ENCODE measurements at places on chromosomes 7 and 10.

DNA sequence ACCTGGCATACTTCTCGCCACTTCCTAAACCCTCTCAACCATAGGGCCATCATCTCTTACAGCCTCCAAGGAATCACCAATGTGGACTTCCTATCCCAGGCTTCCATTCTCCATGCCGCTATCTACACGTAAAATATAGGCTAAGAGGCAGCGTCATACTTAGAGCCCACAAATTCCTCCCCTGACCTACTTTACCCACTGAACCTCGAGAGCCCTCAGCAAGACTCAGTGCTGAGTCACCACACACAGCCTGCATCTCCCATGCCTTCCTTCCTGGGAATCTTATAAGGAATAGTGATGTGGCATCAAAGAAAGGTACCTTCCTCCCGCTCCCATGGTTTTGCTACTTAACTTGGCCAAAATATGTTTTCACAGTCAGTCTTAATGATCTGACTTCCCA is 435.6 kb upstream of the NFE2L3 start:
- no peak for DNase-seq

DNA sequence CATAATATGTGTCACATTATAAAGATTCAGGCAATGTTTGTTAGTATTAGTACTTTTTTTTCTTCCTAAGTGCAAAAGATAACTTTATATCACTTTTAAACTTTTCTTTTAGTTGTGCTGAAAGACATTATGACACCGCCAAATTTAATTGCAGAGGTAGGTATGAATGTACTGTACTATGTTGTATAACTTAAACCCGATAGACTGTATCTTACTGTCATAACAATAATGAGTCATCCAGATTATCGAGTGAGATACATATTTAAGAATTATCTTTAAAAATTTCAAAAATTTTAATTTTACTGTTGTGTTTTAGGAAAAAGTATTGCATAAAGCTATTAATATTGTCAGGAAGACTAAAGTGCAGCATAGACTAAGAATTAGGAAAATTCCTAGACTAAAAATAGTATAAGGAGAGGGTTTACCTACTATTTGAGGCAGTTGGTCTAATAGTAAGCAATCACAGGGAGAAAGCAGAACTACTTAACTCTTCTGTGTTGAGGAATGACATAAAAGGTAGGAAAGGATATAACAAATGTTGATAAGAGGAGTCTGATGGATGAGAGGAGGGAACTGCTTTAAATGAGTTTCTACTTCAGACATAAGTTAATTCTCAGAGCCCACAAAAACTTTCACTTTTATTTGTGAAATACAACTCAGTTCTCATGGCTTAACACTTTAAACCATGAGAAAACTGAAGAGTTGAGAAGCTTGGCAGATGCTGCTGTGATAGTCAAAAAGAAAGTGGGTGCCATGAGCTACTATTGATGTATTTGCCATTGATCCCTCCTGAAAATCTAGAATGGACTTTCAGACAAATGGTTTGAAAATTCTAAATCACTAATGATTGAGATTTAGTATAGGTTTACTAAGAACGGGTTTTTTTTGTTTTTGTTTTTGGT is 67.8 kb downstream of the PTEN start:
- DNase-seq: no peak

DNA sequence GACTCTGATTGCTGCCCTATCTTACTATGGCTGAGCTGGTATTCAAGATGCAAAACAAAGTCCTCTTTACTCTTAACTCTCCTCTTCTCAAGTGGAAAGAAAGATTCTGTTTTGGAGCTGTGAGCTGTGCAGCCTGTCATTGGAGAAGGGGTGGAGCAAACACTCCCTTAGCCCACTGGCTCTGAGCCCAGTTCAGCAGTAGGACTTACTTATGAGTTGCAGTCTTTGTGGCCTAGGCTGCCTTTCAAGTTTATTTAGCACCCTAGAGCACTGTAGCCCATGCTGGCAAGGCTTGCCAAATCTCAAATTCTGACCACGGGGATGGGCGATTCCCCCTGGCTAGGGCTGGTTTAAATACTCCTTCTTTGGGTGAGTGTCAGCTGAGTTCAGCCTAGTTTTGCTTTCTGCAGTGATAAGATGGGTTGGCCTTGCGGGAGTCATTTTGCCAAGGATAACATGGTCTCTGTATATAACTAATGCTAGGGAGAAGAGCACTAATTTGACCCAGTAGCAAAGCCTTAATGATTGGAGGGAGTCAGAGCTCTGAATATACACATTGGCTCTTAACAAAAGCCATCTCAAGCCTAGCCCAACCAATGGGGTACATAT is 110.2 kb downstream of the MYO3A start:
- no peak for DNase-seq

- peak; percentile 32 for DNase-seq
These were observed 13.2 kb upstream of the ABCB5 start for GRCh38 chr7:20602306-20602705.

DNA sequence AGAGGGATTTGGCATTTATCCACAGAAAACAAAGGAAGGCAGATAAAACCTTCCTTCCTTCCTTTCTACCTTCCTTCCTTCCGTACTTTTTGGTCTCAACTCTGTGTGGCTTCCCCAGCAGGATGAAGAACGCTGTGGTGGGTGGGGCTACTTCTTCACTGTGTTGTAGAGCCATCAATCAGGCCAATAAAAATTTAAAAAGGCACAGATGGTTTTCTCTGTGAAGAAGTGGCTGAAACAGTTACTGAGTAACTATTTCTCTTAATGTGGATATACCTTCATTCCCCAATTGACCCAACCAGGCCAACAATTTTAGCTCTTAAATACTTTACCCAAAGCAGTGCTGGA is 75.8 kb downstream of the ZNF92 start:
- no peak for DNase-seq

GRCh38 chr7:130353196-130353595 is 8.6 kb downstream of the CPA5 start:
- no peak for DNase-seq

GRCh38 chr7:36810489-36810888 is 86.2 kb upstream of the AOAH start:
- DNase-seq: no peak

GRCh38 chr7:120733143-120733542 is 124.8 kb downstream of the TSPAN12 start:
- peak; percentile 27 for DNase-seq

DNA sequence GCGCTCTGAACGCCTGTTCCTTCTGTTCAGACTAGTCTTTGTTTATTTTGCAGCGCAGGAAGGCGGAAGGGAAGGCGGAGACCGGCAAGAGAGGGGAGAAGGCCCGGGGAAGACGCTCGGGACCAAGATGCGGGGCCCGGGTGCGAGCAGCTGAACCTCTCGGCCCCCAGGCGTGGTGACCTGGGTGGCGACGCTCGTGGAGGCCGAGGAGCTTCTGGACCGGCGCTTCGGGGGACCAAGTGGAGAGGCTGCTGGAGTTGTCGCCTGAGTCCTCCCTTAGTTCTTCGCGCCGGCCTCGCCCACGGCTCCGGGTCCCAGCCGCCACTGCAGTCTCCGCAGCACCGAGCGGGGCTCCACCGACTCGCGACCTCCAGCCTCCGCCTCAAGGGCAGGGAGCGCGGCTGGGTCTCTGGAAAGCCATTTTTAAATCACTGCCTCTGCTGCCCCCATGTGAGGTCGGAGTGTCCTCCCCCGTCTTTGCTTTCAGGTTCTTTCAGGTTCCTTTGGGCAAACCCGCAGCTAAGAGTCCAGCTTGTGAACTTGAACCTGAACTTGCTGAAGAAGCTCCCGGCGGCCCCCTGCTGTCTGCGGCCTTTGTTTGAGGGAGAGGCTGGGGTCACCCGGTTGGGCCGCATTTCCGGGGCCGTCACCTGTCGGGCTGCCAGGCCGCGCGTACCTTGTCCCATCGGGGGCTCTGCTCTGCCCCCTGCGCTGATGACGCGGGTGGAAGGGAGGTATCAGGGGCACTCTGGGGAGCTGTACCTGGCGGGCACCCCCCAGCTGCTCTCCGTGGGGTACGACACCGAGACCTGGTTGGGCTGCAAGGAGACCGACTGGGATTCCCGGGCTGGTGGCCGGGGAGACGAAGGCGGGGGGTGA is 136.0 kb downstream of the KIF20B start:
- peak; percentile 13 for DNase-seq

GRCh38 chr7:74129887-74130286 is 44.3 kb upstream of the EIF4H start:
- DNase-seq: no peak

- no peak for DNase-seq
These were observed 263.0 kb upstream of the NEBL start for GRCh38 chr10:21160116-21160515.

GRCh38 chr10:33818343-33818742 is 483.9 kb upstream of the NRP1 start:
- no peak for DNase-seq

DNA sequence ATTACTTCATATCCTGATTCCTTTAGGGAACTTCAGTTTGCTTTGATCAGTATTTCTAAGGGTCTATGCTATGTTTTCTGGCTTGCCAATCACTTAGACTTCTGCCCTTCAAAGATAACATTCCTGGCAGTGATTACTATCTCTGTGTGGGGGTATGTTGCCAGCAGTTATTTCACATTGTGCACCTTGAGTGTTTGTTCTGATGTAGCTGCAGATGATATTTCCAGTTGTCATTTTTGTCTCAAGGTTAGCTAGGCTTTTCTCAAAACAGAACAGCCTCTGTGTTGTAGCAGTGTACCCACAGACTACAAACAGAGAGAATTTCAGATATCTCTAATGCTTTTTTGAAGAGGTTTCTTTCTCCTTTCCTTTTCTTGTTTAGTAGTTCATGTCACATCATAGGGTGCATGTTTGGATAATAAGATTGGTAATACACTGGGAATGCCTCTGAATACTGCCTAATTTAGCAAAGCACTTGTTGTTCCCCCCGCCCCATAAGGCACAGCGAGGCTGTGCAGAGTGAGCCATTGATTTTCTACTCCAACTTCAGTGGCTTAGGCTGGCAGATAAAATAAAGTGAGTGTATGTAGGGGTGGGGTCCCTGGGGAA is 134.7 kb upstream of the AGR3 start:
- peak; percentile 21 for DNase-seq

DNA sequence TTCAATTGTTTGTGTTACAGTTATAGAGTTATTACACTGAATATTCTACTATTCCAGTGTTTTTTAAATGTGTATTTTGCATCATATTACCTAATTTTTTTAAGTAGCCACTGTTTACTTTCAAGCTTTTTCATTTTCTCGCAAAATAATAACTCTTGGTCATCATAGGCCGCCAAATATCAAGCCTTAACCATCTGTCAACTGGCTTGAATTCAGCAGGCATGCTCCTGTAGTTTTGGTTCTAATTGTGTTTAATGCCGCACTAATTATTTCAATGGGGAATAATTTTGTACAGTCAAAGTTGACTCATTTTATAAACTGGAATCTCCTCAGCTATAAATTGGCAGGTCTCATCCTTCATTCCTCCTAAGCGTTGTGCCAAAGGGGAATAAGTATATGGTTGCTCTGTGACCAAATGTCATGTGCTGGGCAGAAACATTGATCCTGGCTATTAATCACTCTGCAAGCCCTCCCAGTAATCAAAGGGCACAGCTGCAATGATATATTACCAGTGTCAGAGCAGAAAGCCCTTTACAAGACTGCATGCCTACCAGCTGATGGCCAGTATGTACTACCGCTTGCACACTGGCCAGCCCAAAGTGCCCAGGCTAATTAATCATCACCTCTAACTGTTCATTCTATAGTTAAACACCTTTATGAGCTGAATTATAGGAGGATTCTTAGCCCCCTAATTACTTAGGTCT is 74.8 kb downstream of the SKAP2 start:
- no peak for DNase-seq

GRCh38 chr10:79202188-79203013 is 133.6 kb downstream of the ZMIZ1 start:
- peak; percentile 55 for DNase-seq

DNA sequence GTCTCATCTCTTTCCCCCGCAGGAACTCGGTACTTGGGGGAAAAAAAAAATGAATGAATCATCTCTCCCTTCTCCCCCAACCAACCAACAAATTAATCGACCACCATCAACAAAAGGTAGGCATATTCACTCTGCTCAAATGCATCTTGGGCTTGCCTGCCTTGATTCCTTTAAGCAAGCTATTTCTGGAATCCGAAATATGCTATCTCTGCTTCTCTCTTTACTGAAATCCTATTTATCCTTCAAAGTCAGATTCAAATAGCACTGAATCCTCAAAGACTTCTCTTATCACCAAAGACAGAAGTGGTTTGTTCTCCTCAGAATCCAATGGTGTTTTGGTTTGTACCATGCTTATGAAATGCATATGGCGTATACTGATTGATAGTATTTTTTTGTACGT is 49.6 kb upstream of the TPK1 start:
- no peak for DNase-seq

GRCh38 chr7:92682330-92682729 is 92.1 kb upstream of the FAM133B start:
- DNase-seq: no peak

DNA sequence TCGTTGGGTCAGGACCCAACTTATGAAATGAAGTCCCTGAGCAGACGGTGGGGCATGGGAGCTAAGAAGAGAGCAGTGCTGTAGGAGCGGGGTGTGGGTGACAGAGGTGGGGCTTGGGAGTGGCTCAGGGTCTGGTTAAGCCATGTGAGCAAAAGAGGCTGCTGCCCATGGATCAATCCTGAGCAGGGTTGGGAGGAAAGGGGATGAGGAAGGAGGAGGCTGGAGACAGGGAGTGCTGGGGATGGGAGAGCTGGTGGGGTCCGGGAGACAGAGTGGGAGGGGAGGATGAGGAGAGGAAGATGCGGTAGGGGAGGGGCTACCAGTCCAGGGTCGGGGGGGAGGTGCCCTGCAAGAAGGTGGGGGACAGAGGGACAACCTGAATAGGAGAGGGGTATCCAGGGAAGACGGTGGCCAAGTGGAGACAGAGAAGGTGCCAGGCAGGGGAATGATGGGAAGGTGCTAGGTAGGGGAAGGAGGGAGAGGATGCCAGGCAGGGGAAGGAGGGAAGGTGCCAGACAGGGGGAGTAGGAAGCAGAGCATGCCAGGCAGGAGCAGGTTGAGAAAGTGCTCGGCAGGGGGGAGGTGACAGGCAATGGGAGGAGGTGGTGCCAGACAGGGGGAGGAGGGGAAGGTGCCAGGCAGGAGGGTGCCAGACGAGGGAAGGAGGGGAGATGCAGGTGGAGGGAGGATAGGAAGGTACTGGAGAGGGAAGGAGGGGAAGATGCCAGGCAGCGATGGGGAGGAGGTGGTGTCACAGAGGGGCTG is 27.5 kb upstream of the SMARCD3 start:
- DNase-seq: no peak

All from endothelial cell of umbilical vein (primary cell).